ENCODE measurements at places on chromosomes 5 and 9. TPM values are rescaled to one million over a fixed set of nuclear protein-coding genes. Genes with fewer than 3 reads are reported as not detected.

CBY3 gene
- 0.09 TPM for total RNA-seq

CTSV gene
- 0.26 TPM for total RNA-seq

PCDHGA10 gene
- total RNA-seq: 5.2 TPM

SLC4A9 gene
- not detected for total RNA-seq

SH3GL2 gene
- total RNA-seq: not detected

ANP32B gene
- total RNA-seq: 6.4 TPM

ZNF300 gene
- 5.4 TPM for total RNA-seq

KIF20A gene
- total RNA-seq: 8.3 TPM
